ENCODE measurements at places on chromosomes 11 and 22.

- no peak for DNase-seq
- H3K4me1 ChIP-seq: no peaks in the 10 kb centered on the region
- H3K27ac ChIP-seq: no peak overlapping the region
These were observed 71.2 kb downstream of the CLPB start for GRCh38 chr11:72363112-72363511.

- H3K4me1 ChIP-seq: no peaks in the 10 kb centered on the region
- H3K4me3 ChIP-seq: no peak overlapping the region
- H3K36me3 ChIP-seq: no peaks in the 10 kb centered on the region
- H3K27me3 ChIP-seq: no peaks in the 10 kb centered on the region
These were observed 78.5 kb downstream of the TRAF6 start for GRCh38 chr11:36431429-36432092.

- no peak for DNase-seq
- H3K27ac ChIP-seq: no peak overlapping the region
- no peak overlapping the region for H3K4me3 ChIP-seq
- H3K4me1 ChIP-seq: no peaks in the 10 kb centered on the region
- no peaks in the 10 kb centered on the region for H3K27me3 ChIP-seq
- H3K36me3 ChIP-seq: peaks cover 3% of the 10 kb centered on the region
These were observed 1.1 kb downstream of the IL18BP start for GRCh38 chr11:71999798-72000197.

DNA sequence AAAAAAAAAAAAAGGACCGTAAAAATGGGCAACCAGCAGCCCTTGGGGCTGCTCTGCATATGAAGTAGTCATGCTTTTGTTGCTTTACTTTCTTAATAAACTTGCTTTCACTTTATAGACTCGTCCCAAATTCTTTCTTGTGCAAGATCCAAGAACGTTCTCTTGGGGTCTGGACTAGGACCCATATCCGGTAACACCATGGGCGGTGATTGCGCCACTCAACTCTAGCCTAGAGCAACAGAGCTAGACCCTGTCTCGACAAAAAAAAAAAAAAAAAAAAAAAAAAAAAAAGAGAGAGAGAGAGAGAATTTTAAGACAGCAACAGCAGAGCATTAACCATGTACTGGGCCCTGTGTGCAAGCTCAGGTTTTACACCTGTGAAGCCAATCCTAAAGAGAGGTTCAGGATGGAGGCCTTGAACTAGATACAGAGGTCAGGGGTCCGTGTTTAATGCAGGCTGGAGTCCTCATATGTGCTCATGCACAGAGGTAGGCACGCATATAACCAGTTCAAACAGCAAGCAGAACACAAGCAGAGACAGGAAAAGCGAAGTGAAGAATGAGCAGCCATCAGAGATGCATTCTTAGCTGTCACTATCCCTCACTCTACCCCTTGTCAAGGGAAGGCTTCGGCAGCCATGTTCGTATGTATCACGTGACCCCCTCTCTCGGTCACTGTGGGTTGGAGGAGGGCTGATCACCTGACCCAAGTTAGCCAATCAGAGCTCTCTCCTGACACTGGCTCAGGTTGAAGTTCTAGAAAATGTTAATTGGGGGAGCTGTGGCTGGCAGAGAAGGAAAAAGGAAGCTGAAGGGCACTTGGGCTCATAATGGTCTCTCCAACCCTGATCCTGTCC is 16.7 kb upstream of the SYT12 start:
- H3K4me3 ChIP-seq: no peak overlapping the region
- DNase-seq: no peak
- H3K27ac ChIP-seq: no peak overlapping the region
- no peaks in the 10 kb centered on the region for H3K36me3 ChIP-seq
- no peaks in the 10 kb centered on the region for H3K4me1 ChIP-seq

GRCh38 chr11:75263944-75264349 is 23.4 kb downstream of the TPBGL start:
- H3K4me3 ChIP-seq: no peak overlapping the region
- no peak overlapping the region for H3K27ac ChIP-seq
- H3K27me3 ChIP-seq: no peaks in the 10 kb centered on the region
- no peak for DNase-seq

DNA sequence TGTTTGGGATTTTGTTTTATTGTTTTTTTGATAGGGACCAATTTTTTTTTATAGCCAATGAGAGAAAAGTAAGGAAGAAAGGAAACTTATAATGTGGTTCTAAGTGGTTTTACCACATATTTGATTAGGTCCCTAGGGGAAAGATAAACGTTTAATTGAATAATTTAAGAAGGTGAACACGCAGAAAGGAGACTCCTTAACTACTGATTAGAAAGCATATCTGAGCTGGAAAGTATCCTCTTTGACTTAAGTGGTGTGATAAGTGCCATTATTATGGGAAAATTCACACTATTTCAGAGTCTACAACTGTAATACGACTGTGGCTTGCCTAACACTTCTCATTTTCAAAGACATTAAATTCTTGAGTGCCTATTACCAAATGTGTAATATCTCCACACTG is 106.5 kb upstream of the GRAMD1B start:
- no peak overlapping the region for H3K4me3 ChIP-seq
- DNase-seq: no peak
- no peaks in the 10 kb centered on the region for H3K27me3 ChIP-seq
- H3K27ac ChIP-seq: no peak overlapping the region
- H3K36me3 ChIP-seq: no peaks in the 10 kb centered on the region

- H3K4me1 ChIP-seq: no peaks in the 10 kb centered on the region
- no peaks in the 10 kb centered on the region for H3K27me3 ChIP-seq
- H3K36me3 ChIP-seq: no peaks in the 10 kb centered on the region
- no peak for DNase-seq
- no peak overlapping the region for H3K27ac ChIP-seq
These were observed 60.2 kb downstream of the PDE2A start for GRCh38 chr11:72613977-72614376.

DNA sequence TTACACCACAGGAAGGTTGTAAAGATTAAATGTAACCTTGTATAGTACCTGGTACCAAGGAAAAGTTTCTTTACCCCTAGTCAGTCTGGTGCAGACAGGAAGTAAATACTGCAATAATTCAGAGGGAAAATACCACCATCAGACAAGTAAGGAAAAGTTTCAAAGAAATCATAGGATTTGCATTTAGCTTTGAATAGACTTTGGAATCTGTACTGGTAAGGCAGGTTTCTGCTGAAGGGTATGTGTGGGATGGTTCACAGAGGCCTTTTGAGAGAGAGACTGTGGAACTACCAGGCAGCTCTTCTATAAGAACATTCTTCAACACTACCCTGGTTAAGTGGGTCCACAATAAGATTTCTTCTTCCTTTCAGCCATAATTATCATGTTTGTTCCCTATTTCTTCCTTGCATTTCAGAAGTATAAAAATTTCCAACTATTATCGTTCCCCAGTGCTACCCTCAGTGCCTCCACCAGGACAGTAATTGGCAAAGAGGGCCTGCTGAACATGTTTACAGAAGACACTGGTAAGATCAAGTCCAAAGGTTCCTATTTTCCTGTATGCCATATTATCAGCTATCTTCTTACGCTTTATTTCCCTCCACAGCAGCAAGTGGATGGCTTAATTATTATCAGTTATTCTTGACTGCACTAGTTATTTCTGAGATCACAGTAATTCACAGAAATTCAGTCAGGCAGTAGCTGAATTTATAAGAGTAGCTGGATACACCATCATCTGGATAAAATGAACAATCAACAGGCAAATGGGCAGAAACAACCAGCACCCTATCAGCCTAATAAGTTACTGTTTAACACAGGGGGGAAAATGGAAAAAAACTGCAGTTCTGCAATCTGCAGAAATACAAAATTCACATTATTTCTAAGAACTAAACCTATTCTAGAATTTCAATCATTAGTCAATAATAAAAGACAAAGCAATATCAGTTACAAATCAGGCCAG is 48.5 kb downstream of the PITPNB start:
- DNase-seq: no peak
- no peak overlapping the region for H3K27ac ChIP-seq
- H3K4me3 ChIP-seq: no peak overlapping the region
- no peaks in the 10 kb centered on the region for H3K27me3 ChIP-seq
- peaks cover 7% of the 10 kb centered on the region for H3K4me1 ChIP-seq

DNA sequence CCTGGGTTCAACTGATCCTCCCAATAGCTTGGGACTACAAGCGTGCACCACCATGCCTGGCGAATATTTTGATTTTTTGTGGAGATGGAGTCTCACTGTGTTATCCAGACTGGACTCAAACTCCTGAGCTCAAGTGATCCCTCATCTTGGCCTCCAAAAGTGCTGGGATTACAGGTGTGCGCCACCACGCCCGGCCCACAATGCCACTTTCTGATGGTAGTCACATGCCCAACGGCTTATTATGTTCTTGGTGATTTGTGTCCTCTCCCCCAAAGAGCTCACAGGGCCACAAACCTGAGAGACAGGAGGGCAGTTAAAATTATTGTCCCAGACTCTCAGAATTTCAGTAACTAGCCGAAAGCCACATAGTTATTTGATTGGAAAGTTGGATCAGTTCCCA is 9.6 kb downstream of the GRIK4 start:
- H3K36me3 ChIP-seq: no peaks in the 10 kb centered on the region
- H3K4me3 ChIP-seq: no peak overlapping the region
- no peaks in the 10 kb centered on the region for H3K27me3 ChIP-seq
- no peak overlapping the region for H3K27ac ChIP-seq
- DNase-seq: no peak

DNA sequence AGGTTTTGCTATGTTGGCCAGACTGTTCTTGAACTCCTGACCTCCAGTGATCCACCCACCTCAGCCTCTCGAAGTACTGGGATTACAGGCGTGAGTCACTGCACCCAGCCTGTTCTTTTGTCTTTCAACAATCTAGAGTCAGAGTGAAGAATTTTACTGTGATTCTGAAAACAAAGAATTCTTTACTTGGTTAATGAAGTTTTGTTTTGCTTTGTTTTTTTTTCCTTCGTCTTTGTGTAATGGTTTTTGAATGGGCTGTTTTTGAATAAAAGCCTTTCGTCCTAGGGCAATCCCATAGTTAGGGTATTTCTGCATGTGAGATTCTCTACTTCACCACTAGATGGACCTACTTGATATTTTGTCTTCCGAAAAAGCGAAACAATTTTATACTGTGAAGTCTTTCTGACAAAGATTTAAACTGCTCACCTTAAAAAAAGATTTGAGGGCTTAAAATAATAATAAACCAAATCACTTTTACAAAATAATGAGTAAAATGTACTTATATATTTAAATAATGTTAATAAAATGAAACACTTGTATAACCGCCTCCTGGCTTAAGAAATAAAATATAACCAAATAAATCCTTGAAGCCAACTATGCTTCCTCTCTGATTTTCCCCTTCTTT is 43.4 kb upstream of the SC5D start:
- H3K27ac ChIP-seq: no peak overlapping the region
- H3K36me3 ChIP-seq: no peaks in the 10 kb centered on the region
- H3K27me3 ChIP-seq: peaks cover 3% of the 10 kb centered on the region
- no peaks in the 10 kb centered on the region for H3K4me1 ChIP-seq
- no peak overlapping the region for H3K4me3 ChIP-seq

- H3K27me3 ChIP-seq: no peaks in the 10 kb centered on the region
- no peaks in the 10 kb centered on the region for H3K4me1 ChIP-seq
- no peak overlapping the region for H3K4me3 ChIP-seq
- no peak overlapping the region for H3K27ac ChIP-seq
- no peaks in the 10 kb centered on the region for H3K36me3 ChIP-seq
These were observed 195.2 kb upstream of the TMEM45B start for GRCh38 chr11:129620237-129621104.

- no peak overlapping the region for H3K4me3 ChIP-seq
- H3K36me3 ChIP-seq: no peaks in the 10 kb centered on the region
- DNase-seq: no peak
- peaks cover 7% of the 10 kb centered on the region for H3K4me1 ChIP-seq
- no peaks in the 10 kb centered on the region for H3K27me3 ChIP-seq
- no peak overlapping the region for H3K27ac ChIP-seq
These were observed 86.6 kb downstream of the MAML2 start for GRCh38 chr11:96256215-96257011.

DNA sequence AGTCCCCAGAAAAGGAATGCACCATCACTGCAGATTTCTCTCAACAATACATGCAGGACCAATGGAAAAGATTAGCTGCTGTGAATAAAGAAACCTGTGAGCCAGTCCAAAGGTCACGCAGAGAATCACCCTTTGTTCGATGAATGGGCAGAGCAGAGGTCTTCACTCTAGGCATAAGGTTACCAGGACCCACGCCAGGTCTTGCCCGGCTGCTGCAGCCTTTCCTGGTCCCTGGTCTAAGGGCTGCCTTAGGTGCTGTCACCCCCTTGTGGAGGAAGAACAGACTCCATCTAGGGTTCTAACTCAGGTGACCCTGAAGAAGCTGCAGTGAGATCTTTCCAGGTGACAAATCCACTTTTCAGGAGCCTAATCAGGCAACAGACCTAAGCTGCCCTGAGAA is 29.0 kb upstream of the NAP1L4 start:
- H3K4me1 ChIP-seq: no peaks in the 10 kb centered on the region
- H3K27me3 ChIP-seq: no peaks in the 10 kb centered on the region
- DNase-seq: no peak
- H3K36me3 ChIP-seq: peaks cover 4% of the 10 kb centered on the region
- no peak overlapping the region for H3K4me3 ChIP-seq

- H3K36me3 ChIP-seq: no peaks in the 10 kb centered on the region
- no peak for DNase-seq
- H3K4me1 ChIP-seq: no peaks in the 10 kb centered on the region
These were observed 82.8 kb upstream of the HMGXB4 start for GRCh38 chr22:35174401-35175038.

DNA sequence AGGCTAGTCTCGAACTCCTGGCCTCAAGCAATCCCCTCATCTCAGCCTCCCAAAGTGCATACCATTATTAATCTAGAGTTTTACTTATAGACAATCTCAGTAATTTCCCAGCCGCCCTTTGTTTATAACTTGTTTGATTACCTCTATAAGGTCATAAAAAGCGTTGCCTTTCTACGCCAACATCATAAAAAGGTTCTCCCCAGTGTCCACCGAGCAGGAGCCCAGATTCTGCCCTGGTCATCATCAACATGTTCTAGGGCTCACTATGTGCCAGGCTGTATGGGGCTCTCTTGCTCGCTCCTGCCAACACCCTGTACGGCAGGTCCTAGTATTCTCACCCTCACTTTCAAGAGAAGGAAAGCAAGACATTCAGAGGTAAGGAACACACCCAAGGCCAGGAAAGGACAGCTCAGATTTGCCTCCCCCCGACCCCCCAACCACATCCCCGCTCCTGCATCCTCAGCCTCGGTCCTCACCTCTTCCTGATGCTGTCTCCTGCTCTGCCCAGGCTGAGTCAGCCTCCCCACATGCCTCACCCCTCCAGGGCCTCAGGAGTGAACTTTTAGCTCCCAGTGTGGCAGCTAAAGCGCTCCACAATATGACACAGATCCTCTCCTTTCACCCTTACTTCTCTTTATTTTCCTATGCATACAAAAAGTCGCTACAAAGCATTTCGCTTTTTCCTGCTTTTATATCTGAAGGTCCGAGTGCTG is 14.3 kb downstream of the ARFGAP3 start:
- DNase-seq: no peak
- H3K4me3 ChIP-seq: no peak overlapping the region
- no peak overlapping the region for H3K27ac ChIP-seq
- H3K27me3 ChIP-seq: no peaks in the 10 kb centered on the region

GRCh38 chr11:31819621-31820437 is 8.7 kb upstream of the PAX6 start:
- H3K4me3 ChIP-seq: no peak overlapping the region
- H3K4me1 ChIP-seq: no peaks in the 10 kb centered on the region
- no peak overlapping the region for H3K27ac ChIP-seq
- DNase-seq: no peak
- H3K36me3 ChIP-seq: no peaks in the 10 kb centered on the region
- H3K27me3 ChIP-seq: no peaks in the 10 kb centered on the region

GRCh38 chr11:64499261-64500004 is 91.6 kb upstream of the SLC22A12 start:
- no peak for DNase-seq
- H3K4me1 ChIP-seq: no peaks in the 10 kb centered on the region
